T-helper 17 cell (primary cell): ENCODE measurements at places on chromosomes 3 and 15. TPM values are rescaled to one million over a fixed set of nuclear protein-coding genes. Genes with fewer than 3 reads are reported as not detected.

- DNase-seq = no peak
- no peaks in the 10 kb centered on the region for H3K27me3 ChIP-seq
- no peaks in the 10 kb centered on the region for H3K4me1 ChIP-seq
- peaks cover 4% of the 10 kb centered on the region for H3K36me3 ChIP-seq
- no peak overlapping the region for H3K27ac ChIP-seq
These were observed 5.2 kb upstream of the NOX5 start for GRCh38 chr15:69009341-69009740.

- H3K27ac ChIP-seq = peak overlapping the region; percentile 87
- peak overlapping the region; percentile 74 for H3K4me3 ChIP-seq
- no peaks in the 10 kb centered on the region for H3K27me3 ChIP-seq
- no peak for DNase-seq
These were observed 76.8 kb downstream of the TAMM41 start for GRCh38 chr3:11769704-11770476.

DNA sequence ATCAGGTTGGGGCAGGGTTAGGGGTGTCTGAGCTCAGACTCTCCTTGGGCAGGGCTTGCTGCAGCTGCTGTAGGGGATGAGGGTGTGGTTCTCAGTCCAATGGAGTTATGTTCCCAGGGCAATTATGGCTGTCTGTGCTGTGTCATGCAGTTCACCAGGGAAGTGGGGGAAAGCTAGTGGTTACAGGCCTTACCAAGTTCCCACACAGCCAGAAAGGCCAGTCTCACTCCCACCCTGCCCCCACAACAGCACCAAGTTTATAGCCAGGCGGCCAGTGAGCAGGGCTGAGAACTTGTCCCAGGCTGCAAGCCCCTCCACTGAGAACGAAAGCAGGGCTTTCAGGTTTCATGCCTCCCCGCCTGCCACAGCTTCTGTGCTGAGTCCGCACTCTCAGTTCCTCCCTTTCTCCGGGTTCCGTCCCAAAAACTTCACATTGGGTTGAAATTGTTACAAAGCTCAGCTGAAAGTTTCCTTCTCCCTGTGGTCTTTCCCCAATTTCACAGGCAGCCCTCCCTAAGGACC is 19.6 kb upstream of the CPOX start:
- no peak overlapping the region for H3K4me3 ChIP-seq
- H3K27me3 ChIP-seq = peaks cover 6% of the 10 kb centered on the region
- H3K4me1 ChIP-seq = no peaks in the 10 kb centered on the region
- H3K36me3 ChIP-seq = no peaks in the 10 kb centered on the region
- no peak overlapping the region for H3K27ac ChIP-seq

- peak overlapping the region; percentile 57 for H3K4me3 ChIP-seq
- peaks cover 23% of the 10 kb centered on the region for H3K4me1 ChIP-seq
- H3K36me3 ChIP-seq = no peaks in the 10 kb centered on the region
- no peak for DNase-seq
- H3K27me3 ChIP-seq = no peaks in the 10 kb centered on the region
These were observed 2.4 kb downstream of the PLXNA1 start for GRCh38 chr3:126985132-126985985.

Gene DPP8
- total RNA-seq = 42.9 TPM
